ENCODE measurements at places on chromosomes 6 and 20.

- DNase-seq, result no peak
Observed at GRCh38 chr6:133542056-133542821, 301.1 kb downstream of the EYA4 start.

DNA sequence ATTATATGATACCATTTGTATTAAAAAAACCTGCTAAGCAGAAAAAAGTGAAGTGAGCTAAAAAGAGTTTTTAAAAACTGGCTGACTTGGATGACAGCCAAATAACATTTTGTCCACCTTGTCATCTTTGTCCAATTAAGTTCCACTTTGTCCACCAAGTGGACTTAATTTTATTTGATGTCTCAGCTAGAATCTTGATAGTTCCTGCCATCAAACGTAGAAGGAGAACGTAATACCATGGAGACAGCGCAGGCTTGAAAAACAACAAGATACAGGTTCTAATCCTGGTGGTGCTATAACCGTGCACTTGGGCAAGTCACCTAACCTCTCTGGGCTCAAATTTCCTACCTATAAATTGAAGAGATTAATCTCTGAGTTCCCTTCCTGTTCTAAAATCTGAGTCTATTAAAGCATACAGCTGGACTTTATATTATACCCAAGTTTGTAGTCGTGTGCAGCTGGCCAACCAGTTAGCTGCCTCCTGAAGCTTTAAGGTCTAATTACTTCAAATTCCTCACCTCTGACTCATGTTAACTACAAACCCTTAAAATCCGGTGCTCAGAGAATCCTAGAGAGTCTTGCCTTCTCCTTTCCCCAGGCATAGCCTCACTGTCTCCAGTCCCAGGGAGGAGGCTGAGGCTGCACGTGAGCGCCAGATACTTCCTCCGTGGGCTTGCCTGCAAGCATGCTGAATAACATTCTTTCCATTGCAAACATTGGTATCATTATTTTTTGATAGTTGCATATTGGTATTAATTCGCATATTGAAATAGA, 16.8 kb downstream of the TMEM244 start:
- no peak for DNase-seq

- DNase-seq, result no peak
Observed at GRCh38 chr6:13125841-13126240, 202.5 kb downstream of the TBC1D7 start.

DNA sequence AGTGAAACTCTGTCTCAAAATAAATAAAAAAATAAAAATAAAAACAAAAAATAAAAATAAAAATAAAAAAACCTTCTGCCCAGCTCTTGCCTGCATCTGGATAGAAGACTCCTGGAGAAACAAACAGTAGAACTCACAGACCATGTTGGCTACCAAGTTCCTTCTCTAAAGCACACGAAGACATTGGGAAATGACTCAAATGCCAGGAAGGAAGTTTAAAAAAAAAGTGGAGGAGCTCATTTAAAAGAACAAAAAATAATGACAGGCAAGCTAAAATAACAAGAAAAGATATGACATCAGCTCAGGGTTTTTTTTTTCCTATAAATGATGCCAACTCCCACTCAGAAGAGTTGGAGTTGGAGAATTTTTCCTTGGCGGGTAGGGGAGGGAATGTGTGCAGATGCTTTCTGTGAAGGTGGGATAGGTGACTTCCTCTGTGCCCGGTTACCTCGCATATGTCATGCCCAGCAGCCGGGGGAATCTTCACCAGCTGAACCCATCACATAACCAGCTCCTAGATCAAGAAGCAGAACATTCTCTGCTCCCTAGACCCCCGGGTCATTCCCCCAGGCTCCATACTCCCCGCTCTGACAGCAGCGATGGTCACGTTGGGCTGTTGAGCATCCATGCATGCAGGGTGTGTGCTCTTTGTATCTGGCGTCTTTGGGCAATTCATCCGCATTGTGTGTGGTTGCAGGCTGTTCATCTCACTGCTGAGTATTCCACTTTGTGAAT, 17.3 kb upstream of the CD93 start:
- no peak for DNase-seq

- no peak for DNase-seq
Observed at GRCh38 chr6:20117474-20117873, 94.8 kb downstream of the MBOAT1 start.

GRCh38 chr6:10101551-10102252, 313.2 kb downstream of the TFAP2A start:
- no peak for DNase-seq

- no peak for DNase-seq
Observed at GRCh38 chr6:150394053-150394898, 25.5 kb downstream of the IYD start.

GRCh38 chr20:10228330-10228729, 9.7 kb downstream of the SNAP25 start:
- no peak for DNase-seq

DNA sequence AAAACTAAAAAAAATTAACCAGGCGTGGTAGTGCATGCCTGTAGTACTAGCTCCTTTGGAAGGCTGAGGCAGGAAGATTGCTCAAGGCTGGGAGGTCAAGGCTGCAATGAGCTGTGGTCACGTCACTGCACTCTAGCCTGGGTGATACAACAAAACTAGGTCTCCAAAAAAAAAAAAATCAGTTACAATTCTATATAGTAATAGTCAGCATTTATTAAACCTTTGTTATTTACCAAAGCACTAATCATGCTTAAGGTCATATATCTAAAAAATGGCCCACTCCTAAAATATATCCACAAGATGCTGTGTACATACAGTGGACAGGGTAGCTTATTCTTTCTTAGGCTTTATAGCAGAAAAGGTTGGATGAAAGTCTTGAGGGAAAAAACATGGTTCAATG, 152.4 kb downstream of the TFAP2A start:
- no peak for DNase-seq

- no peak for DNase-seq
Observed at GRCh38 chr6:150072201-150072600, 3.3 kb upstream of the ULBP3 start.

Measured in effector CD8-positive, alpha-beta T cell (primary cell).